Skin of body (tissue), 3 donors: ENCODE measurements at places on chromosomes 6 and 20. TPM values are rescaled to one million over a fixed set of nuclear protein-coding genes. Genes with fewer than 3 reads are reported as not detected.

The PBOV1 gene
- not detected for total RNA-seq

The ANKRD66 gene
- not detected for total RNA-seq

The LY6G6F gene
- total RNA-seq, result not detected

The RNF182 gene
- 1.1 TPM for total RNA-seq

The SLC17A2 gene
- total RNA-seq, result not detected

The NDRG3 gene
- 15.4 TPM for total RNA-seq

The ENPP1 gene
- total RNA-seq, result 16.2 TPM

The LINC00237 gene
- not detected for total RNA-seq

The ZSCAN23 gene
- total RNA-seq, result 5.1 TPM
